CD4-positive, alpha-beta T cell treated with Interleukin-4 for 4 hours (primary cell): ENCODE measurements at places on chromosomes 11 and 22.

DNA sequence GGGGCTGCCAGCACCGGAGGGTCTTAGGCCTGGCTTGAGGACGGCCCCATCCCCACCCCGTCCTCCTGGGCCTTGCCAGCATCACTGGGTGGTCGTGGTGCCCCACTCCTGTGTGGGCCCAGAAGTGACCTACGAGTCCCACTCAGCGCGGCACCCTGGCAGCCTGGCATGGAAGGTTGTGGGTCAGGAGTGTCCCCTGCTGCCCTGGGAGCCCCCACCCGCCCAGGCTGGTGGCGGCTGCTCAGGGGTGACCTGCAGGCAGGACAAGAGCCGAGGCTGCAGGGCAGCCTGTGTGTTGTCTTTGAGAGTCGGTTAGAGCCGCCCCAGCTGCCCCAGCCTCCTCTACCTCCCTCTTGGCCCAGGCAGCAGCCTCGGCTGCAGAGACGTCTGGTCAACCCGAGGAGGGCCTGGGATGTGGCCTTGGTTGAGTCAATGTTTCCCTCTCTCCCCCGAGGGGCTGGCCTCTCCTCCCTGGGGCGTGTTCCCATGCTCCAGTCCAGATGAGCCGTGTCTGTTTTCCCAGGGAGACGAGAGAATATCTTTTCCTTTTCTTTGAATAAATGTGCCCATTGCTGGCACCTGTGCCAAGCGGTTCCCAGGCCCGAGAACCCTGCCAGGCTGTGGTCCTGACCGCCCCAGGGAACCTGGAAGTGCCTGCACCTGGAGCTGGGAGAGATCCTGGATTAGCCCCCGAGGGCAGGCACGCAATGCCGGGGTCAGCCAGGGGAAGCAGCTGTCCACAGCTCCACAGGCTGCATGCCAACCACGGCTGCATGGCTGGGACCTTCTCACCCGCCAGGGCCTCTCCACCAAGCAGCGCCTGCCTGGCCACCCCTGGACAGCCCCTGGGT, 35.7 kb upstream of the MUC5AC start:
- no peak for DNase-seq

DNA sequence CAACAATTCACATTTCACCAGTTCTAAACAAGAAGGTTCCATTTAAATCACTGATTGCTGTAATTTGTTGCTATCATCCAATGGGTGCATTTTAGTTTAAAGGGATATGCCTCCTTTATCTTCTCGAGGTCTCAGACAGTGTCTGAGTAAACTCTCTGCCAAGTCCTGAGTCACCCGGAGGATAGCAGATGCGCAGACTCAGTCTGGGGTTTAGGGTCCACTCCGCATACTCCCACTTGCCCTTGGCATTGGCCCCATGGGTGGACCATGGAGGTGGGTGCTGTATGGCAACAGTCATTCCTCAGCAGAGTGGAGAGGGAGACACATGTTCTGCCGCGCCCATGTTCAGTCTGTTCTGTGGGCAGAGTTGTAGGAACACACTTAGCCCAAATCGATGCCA, 65.4 kb upstream of the CRTAM start:
- DNase-seq, result no peak

DNA sequence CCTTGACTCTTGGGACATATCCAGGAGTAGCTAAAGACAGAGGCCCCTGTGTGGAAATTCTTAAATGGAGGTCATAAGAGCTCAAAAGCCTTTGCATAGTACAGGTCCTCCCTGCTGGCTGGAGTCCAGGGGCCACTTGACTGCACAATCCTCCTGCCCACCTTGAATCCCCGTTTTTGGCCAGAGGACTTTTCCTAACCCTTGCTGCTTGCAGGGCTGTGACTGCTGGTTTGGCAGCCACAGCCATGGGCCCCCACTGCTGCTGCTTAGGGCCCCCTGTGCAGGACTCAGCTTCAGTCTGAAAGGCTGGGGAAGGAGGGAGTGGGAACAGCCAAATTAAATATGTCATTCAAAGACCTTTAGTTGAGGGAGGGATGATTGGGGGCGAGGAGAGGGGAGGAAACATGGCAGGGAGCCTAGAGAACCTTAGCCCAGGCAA, 33.4 kb downstream of the ARHGAP1 start:
- DNase-seq, result no peak

- no peak for DNase-seq
Observed at GRCh38 chr11:107446822-107447431, 10.7 kb downstream of the CWF19L2 start.

DNA sequence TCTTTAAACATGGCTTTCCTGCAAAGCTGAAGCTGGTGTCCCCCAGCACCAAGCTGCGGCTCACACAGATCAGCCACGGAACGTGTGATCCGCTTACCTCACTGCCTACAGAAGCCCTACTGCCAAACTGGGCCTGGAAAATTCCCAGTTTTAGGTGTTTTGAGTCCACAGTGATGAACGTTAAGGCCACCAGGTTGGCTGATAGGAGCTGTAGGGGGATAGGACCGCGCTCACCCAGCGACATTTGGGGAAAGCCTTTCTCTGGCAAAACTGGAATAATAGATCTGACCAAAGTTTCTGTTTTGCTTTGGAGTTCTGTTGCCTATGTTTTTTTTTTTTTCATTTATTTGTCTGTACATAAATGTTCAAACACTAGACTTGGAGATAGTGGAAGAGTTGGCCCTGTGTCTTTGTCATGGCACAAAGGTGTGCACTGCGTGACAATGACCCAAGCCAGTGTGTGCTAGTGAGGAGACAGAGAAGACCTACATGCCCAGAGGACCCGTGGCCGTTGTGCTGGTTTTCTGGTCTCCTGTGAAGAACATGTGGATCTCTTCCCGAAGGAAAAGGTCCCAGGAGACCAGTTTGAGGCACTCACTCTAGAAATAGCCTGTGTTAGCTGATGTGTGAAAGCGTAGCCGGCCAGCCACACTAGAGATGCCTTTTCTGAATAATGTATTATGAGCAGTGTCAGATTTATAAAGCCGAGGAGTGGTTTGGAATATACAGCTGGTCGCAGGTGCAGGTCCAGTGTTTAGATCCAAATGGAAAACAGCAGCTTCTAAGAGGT, 15.0 kb downstream of the ASPHD2 start:
- DNase-seq, result no peak

GRCh38 chr11:420054-420910, 5.5 kb upstream of the SIGIRR start:
- DNase-seq, result no peak

- no peak for DNase-seq
Observed at GRCh38 chr11:14384338-14384737, 25.4 kb upstream of the RRAS2 start.

GRCh38 chr11:71252770-71253730, 673 bp upstream of the SHANK2 start:
- no peak for DNase-seq

- peak; percentile 5 for DNase-seq
Observed at GRCh38 chr22:22882033-22882717, 5.4 kb upstream of the IGLL5 start.

GRCh38 chr22:37623075-37624016, 14.7 kb downstream of the GGA1 start:
- DNase-seq, result peak; percentile 70

- no peak for DNase-seq
Observed at GRCh38 chr11:66907751-66908630, 50.2 kb downstream of the PC start.

DNA sequence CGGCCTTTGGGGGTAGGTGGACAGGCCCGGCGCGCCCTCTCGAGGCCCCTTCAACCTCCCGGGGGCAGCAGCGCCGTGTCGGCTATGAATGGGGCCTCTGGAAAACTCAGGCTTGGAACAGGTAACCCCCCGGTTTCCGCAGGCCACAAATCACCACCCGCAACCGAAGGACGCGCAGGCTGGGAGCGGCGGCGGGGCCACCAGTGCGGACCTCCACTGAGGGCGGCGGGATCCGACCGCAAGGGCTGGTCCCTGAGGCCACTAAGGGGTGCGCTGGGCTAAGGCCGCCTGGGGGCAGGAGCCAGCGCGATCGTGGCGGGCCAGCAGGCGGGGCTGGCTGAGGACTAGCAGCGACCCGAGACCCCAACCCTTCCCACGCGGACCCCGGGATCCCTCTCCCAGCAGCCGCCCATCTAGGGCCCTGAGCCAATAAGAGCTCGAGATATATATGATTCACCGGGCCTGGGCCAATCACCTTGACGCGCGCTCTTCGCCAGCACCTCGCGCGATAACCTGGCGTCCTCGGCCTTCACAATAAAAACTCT, 609 bp upstream of the ATF4 start:
- DNase-seq, result peak; percentile 99

DNA sequence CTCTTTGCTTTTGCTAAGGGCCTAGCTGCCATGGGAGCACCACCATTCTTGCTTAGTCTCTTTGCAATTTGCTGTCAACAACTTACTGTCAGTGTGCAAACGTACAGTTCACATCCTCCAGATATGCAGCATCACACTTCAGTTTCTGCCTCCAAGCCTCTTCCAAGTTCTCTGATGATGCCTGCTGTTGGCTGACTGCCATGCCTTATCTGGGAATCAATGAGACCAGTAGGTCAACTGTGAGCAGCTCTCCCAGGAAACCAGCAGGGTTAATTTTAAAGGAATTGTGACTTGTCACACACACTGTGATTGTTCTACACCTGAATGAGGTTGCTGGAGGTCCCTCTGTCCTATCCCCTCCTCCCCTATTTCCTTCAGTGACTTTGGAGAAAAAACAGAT, 56.0 kb downstream of the COPB1 start:
- DNase-seq, result no peak

GRCh38 chr11:111559800-111560464, 19.4 kb downstream of the LAYN start:
- DNase-seq, result no peak

DNA sequence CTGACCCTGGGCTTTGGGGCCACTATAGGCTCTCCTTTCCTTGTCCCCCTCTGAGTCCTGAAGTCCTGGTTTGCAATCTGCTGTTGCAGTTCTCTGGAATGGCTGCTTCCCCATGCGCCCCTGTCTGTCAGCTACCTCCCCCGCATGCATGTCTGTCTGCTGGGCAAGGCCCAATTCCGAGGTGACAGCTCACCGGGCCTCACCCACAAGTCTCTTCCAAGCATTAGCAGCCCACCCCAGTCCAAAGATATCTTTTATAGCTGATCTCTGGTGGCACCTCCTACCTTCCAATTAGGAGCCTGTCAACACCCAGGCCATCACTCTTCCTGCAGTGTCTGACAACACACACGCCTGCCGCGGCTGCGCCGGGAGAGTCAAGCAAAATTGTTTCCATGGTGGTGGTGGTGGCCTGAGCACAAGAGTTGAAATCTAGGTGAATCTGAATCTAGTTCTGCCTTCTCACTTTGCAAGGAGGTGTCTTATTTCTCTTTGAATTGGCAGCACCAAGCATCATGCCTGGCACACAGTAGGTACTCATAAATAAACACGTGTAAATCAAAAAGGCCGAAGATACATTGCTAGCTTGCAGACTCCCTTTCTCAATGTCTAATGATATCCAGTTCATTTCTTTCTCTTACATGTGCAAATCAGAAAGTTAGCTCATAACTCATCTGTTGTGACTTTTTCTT, 1.2 kb upstream of the LMO2 start:
- DNase-seq, result no peak

- DNase-seq, result no peak
Observed at GRCh38 chr22:29877620-29878019, 5.4 kb upstream of the MTMR3 start.

- no peak for DNase-seq
Observed at GRCh38 chr22:46085828-46086576, 64.3 kb upstream of the PPARA start.

- no peak for DNase-seq
Observed at GRCh38 chr11:125005491-125005890, 51.5 kb downstream of the CCDC15 start.

GRCh38 chr11:64144587-64145472, 21.1 kb downstream of the MACROD1 start:
- DNase-seq, result no peak

- no peak for DNase-seq
Observed at GRCh38 chr11:45897556-45897955, 9.5 kb downstream of the FREY1 start.

DNA sequence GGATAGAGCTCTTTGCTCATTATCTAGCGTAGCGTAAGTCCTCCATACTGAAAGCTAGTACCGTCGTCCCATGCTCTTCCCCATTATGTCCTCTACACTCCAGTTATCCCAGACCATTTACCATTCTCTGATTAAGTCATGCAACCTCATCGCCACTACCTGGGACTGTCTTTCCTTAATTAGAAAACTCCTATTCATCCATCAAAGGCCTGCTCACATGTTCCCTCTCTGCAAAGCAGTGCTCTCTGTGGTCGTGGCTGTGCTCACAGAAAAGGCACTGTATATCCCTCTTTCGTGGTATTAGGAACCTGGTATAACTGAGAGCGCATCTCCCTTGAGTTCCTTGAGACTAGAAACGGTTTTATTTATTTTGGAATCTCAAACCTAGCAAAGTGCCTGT, 253.3 kb downstream of the KIRREL3 start:
- DNase-seq, result no peak

GRCh38 chr11:71917646-71918140, 10.7 kb downstream of the XNDC1N start:
- no peak for DNase-seq

DNA sequence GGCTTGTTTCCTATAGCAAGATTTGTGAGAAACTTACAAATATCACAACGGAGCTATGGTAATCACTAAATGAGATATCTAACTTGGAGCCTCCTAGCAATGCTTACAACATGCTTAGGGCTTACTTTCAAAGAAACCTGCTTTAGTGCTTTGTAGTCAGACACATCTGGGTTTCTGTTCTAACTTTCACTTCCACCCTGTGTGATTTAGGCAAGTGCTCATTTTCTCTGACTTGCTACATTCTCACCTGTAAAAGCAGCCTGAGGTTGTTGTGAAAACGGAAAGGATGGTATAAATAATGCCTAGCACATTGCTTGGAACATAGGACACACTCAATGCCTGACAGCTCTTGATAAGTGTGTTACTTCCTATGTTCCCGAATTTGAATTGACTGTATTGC, 45.6 kb downstream of the LRRC4C start:
- DNase-seq, result no peak

- DNase-seq, result no peak
Observed at GRCh38 chr11:17767301-17767885, 32.8 kb downstream of the KCNC1 start.

- peak; percentile 19 for DNase-seq
Observed at GRCh38 chr11:13859892-13860291, 102.6 kb upstream of the SPON1 start.

DNA sequence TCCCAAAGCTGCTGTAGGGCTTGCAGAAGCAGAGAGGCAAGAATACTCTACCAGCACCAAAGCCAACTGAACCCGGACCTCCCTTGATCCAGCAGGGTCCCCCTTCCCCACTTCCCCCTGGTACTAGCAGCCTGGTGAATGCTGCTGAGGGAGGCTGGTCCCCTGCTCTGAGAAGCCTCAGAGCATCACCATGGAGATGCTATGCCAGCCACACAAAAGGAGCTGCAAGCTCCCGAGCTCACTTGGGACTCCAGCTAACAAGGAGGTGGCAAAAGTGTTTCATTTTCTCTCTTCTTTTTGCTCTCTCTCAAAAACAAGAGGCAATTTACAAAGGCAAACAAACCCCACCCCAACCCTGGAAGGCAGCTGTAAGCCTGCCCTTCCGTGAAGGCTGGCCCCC, 509.8 kb downstream of the BUD13 start:
- no peak for DNase-seq
